Thymus (tissue), 14 donors: ENCODE measurements at places on chromosomes 7 and 10. TPM values are rescaled to one million over a fixed set of nuclear protein-coding genes. Genes with fewer than 3 reads are reported as not detected.

AKR1C1 gene
- 1.4 TPM for total RNA-seq

FZD1 gene
- total RNA-seq, result 1.4 TPM

AASS gene
- 2.5 TPM for total RNA-seq

ZNF425 gene
- total RNA-seq, result 2.2 TPM

ARPC1B gene
- 186 TPM for total RNA-seq

CFAP58 gene
- 0.19 TPM for total RNA-seq

GPC2 gene
- 11.2 TPM for total RNA-seq

MORN4 gene
- total RNA-seq, result 2.0 TPM

FBXO24 gene
- total RNA-seq, result 0.19 TPM

PAPSS2 gene
- total RNA-seq, result 2.5 TPM

ZNF804B gene
- total RNA-seq, result not detected

SFTPD gene
- total RNA-seq, result 0.47 TPM

SPACDR gene
- total RNA-seq, result 0.76 TPM

MBLAC1 gene
- 3.1 TPM for total RNA-seq

CCDC172 gene
- 0.05 TPM for total RNA-seq

GTPBP10 gene
- total RNA-seq, result 27.4 TPM

PRPS1L1 gene
- not detected for total RNA-seq

AGBL3 gene
- total RNA-seq, result 1.9 TPM

FOXI2 gene
- 0.05 TPM for total RNA-seq

KCP gene
- 0.09 TPM for total RNA-seq

FAM25G gene
- total RNA-seq, result 1.2 TPM

SNX10 gene
- 15.9 TPM for total RNA-seq

SNCG gene
- 27.5 TPM for total RNA-seq

CCDC136 gene
- total RNA-seq, result 4.5 TPM

TMEM213 gene
- 0.05 TPM for total RNA-seq

METTL2B gene
- total RNA-seq, result 14.3 TPM

LDB3 gene
- 0.38 TPM for total RNA-seq

GPR26 gene
- total RNA-seq, result 0.09 TPM

C7orf33 gene
- not detected for total RNA-seq

SYT15 gene
- 0.80 TPM for total RNA-seq

ITPRID1 gene
- 0.05 TPM for total RNA-seq

ABCB1 gene
- total RNA-seq, result 6.7 TPM

HTRA1 gene
- 12.0 TPM for total RNA-seq

FGFR2 gene
- total RNA-seq, result 13.3 TPM

FZD8 gene
- 4.3 TPM for total RNA-seq

OR9A2 gene
- total RNA-seq, result not detected

PTF1A gene
- not detected for total RNA-seq

MKX gene
- total RNA-seq, result 0.05 TPM

ECHDC3 gene
- total RNA-seq, result 3.0 TPM

GHRHR gene
- total RNA-seq, result 0.42 TPM

HSPA12A gene
- 1.7 TPM for total RNA-seq

CDC14C gene
- total RNA-seq, result not detected

PLPP4 gene
- total RNA-seq, result 0.14 TPM

OAT gene
- 41.4 TPM for total RNA-seq

FXYD4 gene
- total RNA-seq, result 0.14 TPM
